CD4-positive, alpha-beta T cell treated with Interleukin-12 subunit alpha and Interleukin-12 subunit beta, for 1 hour (primary cell): ENCODE measurements at places on chromosomes 2 and 18.
A peak's percentile ranks its signal among the peaks of the same experiment; 100 is the strongest.

DNA sequence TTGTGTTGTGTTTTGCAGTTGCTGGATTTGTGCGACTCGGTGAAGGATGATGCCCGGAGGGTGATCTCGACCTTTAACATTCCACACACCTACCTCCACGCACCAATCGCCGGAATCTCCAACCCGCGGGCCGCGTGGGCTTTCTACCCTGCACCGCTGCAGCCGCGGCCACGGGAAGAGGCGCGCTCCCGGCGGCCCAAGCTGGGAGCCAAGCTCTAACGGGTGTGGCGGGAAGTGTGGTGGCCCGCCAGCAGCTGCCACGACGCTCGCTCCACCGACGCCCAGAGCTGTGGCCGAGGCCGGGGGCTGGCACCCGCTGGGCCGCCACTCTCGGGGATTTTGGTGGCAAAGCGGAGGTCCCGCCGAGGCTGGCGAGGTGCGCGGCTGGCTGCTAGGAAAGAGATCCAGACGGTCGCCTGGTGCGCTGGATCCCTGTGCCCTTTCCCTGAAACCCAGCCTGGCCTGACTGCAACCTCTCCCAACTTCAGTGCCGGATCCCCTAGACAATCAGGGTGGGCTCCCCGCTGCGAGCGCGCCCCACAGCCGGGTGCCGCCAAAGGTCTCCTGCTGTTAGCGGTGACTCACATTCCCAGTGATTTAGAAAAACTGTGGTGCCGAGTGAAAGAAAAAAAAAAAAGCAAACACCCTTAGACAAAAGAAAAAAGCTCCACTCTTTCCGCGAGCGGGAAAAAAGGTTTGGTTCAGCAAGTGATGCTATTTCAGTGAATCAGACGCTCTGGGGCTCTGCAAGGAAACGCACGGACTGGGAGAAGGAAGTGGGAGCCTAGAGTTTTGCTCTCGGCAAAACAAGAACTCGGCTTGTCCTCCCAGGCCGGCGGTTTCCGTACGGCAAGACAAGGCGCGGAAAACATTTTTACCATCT is 2.9 kb upstream of the BCL2L11 start:
- peak; percentile 19 for DNase-seq

DNA sequence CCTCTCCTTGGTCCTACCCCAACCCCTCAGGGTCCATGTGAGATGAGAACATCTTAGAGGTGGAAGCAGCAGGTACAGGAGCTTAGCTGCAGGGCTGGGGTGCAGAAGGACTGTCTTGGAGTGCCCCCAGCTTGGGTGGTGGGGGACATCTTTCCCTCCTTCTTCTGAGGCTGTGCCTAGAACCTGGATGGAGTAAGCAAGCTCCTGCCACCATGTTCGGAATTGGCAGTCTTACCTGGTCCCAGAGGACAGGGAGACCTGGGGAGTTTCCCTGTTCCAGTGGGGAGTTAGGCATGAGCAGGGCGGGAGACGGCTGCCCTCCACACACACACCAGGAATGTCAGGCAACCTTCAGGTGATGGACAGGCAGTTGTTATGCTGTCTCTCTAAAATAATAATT is 131.0 kb upstream of the COPS8 start:
- no peak for DNase-seq

DNA sequence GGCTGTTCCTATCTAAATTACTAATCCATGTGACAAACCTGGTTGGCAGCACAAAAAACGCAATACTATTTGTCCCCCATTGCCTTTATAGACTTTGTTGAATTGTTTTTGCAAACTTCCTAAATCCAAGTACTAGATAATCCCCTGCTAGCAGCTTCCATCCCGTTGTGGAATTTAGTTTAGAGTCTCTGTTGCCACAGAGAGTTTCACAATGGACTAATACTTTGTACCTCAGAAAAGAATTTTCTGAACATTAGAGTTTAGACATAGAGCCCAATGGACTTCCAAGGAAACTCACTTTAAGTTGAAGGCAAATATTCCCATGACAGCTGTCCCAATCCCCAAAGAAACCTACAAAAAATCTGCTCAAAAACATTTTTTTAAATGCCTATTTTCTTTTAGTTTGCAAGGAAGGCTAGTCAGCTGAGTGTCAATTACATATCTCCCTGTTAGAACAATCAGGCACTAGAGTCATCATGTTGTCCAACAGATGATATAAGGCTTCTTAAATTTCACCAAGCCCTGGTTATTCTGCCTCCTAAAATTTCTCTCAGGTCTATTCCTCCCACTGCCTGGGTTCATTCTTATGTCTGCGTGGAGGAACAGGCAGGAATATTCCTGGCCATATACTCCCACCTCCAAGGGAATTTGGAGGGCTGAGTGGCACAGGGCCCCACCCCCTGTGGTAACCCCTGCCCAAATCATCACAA is 27.2 kb downstream of the RNF152 start:
- no peak for DNase-seq

GRCh38 chr2:16713011-16713423 is 47.4 kb upstream of the CYRIA start:
- no peak for DNase-seq

DNA sequence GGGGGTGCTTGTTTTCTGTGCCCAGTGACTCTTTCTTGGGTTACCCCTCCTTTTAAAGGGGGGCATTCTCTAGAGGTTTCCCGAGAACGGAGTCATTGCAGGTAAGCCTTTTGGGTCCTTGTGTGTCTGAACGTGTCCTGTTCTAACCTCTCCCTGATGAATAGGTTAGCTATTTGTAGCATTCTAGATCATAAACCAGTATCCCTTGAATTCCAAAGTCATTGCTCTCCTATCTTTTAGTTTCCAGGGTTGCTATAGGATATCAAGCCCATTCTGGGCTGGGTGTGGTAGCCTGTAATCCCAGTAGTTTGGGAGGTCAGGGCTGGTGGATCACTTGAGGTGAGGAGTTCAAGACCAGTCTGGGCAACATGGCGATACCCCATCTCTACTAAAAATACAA is 65.9 kb upstream of the YWHAQ start:
- no peak for DNase-seq

GRCh38 chr2:212843409-212844199 is 305.0 kb upstream of the ERBB4 start:
- no peak for DNase-seq

GRCh38 chr18:38459131-38459994 is 893.8 kb upstream of the CELF4 start:
- no peak for DNase-seq
